ENCODE measurements at places on chromosomes 16 and 17.

DNA sequence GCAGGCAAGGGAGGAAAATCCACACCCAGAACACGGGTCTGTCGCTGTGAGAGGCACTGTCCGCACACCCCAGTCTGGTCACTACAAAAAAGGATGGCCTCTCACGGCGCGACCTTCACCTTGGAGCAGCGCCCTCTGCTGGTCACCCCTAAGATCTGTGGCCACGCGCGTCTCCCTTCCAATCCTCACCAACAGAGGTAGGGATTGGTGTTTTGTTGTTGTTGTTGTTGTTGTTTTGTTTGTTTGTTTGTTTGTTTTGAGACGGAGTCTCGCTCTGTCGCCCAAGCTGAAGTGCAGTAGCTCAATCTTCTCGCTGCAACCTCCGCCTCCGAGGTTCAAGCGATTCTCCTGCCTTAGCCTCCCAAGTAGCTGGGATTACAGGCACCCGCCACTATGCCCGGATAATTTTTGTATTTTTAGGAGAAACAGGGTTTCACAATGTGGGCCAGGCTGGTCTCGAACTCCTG, 15.0 kb upstream of the C17orf58 start:
- peak; percentile 23 for DNase-seq

- no peak for DNase-seq
Measured at GRCh38 chr16:1509307-1510221, 16.4 kb downstream of the TELO2 start.

DNA sequence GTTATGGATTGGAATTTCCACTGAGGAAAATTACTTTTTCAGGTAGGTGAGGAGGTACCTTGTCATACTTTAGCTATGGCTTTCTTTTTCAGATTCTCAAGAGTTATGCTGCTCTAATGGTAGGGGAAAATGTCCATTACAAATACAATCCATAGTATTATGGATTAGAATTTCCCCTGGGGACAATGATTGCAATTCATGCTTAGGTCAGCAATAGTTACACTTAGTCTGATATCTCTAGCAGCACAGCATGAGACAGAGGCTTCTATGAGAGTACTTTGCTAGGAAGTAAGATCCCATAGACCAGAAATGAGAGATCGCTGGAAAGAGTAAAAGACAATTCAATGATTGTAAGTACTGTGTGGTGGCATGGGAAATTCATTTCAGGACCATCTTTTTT, 949.5 kb upstream of the CDH8 start:
- no peak for DNase-seq

DNA sequence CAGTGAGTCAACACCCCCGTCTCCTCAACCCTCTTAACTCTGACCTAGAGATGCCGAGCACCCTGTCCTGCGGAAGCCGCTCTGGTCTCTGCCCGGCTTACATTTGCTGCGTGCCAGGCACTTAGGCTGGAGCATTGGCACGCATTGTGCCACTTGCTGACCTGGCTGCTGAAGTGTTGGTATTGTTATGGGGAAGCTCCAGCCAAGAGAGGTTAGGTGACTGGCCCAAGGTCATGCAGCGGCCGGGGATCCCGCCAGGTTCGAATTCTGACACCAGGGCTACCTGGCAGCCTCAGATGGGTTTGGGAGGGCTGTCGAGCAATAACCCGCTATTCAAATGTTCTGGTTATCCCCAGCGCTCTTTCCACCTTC, 5.0 kb upstream of the HSD17B1 start:
- no peak for DNase-seq

GRCh38 chr17:14803826-14804225, 461.3 kb downstream of the PMP22 start:
- DNase-seq, result no peak

GRCh38 chr16:23959072-23959751, 123.4 kb downstream of the PRKCB start:
- no peak for DNase-seq

DNA sequence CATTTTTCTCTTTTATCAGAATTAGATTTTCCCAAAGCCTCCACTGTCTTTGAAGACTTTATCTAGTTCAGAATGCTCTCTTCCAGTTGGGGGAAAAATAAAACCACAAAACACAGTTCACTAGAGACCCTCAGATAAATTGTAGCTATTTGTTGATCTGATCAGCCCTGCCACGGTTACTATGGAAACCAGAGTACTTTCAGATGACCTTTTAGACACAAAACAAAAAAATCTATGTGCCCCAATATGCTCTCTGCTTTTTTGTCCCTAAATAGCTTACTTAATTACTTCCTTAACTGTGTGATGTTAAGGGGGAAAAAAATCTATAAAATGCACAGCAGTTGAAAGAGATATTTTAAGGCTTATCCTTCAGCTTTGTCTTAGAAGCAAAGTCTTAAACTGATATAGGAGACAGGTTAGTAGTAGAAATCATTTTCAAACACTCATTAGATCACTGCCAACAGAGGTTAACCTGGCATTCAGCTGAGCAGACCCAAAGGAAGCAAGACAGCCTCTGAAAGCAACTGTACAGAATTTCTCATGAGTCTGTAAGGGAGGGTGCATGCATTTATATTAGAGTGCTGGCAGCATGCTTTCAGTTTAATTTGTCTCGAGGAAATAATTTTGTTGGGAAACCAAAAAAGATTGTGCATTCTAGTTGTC, 129.9 kb upstream of the CACNG5 start:
- no peak for DNase-seq

DNA sequence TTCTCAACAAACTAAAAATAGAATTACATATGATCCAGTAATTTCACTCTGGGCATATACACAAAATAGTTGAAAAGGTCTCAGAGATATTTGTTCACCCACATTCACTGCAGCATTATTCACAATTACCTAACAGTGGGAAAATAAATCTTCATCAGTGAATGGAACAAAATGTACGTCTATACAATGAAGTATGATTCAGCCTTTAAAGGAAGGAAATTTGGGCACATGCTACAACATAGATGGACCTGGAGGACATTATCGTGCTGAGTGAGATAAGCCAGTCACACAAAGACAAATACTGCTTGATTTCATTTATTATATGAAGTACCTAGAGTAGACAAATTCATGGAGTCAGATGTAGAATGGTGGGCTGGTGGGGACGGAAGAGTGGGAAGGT, 47.0 kb downstream of the MFSD11 start:
- DNase-seq, result no peak

DNA sequence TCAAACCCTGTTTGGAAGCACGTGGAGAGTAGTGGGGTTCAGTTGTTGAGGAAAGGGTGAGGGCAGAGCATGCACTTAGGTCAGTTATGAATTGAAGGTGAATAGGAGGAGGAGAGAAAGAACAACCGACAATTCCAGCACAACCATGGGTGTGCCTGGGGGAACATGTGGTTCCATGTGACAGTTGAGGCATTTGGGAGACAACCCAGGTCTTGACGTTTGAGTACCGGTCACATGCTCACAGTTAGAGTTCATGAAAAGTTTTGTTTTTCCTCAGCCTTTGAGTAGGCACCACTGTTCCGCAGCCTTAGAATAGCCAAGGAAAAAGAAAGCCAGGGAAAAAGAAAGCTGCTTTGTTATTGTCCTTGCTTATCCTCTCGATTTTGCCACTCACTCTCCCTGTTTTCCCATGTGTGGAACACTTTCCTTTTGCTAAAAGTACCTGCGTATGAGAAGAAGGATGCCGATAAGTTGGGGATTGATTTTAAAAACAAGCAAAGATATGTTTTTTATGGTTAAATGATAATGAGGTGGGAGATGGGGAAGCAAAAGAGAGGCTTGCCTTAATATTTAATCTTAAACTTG, 25.6 kb upstream of the ABCC11 start:
- DNase-seq, result no peak

DNA sequence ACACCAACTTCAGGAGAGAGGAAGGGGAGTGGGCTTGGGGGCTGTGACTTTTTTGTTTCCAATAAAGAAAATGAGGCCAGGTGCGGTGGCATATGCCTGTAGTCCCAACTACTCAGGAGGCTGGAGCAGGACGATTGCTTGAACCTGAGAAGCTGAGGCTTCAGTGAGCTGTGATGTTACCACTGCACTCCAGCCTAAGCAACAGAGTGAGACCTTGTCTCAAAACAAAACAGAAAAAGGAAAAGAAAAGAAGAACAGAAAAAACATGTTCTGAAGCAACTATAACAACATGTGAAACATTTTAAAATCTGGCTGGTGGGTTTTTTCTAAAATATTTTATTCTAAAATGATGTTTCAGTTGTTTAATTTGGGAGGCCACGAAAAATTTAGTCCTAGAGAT, 554.0 kb upstream of the ZFHX3 start:
- no peak for DNase-seq

DNA sequence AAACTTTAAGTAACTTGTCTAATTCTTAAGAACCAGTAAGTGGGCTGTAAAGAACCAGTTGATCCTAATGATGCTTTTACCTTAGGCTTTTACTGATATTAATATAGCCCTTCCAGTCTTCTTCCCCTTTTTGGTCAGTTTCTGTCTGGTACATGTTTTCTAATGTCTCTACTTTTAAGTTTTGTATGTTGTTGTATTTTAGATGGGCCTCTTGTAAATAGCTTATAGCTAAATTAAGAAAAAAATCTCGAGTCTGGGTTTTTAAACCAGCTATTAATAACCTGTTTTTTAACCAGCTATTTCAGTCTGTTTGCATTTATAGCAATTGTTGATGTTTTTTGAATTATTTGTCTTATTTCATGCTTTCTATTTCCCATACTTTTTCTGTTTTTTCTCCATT, 79.0 kb downstream of the PITPNC1 start:
- no peak for DNase-seq

DNA sequence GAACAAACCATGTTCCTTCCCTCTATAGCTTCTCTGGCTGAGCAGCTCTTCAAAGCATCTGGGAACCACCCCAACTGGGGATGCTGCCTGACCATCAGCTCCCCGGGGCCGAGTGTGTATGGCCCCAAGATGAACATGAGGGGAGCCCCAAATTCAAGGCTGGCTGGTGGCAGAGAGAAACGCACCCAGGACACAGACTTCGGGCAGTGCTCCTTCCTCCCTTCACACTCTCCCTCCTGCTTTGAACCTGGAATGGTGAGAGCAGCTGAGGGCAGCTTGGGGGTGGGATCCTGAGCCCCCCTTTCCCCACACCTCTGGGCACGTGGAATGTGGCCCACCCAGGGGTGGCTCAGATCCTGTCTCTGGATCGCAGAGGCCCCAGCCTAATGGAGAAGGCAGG, 17.2 kb downstream of the TLE7 start:
- no peak for DNase-seq

DNA sequence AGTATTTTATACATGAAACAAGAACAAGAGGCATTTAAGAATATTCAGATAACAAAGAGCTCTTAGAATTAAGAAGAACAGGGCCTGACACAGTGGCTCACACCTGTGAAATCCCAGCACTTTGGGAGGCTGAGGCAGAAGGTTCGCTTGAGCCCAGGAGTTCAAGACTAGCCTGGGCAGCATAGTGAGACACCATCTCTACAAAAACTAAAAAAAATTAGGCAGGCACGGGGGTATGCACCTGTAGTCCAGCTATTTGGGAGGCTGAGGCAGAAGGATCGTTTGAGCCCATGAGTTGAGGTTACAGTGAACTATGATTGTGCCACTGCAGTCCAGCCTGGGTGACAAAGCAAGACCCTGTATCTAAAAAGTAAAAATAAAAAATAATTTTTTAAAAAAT, 12.5 kb upstream of the BRIP1 start:
- DNase-seq, result no peak

GRCh38 chr16:25419681-25420080, 162.0 kb upstream of the ZKSCAN2 start:
- no peak for DNase-seq

DNA sequence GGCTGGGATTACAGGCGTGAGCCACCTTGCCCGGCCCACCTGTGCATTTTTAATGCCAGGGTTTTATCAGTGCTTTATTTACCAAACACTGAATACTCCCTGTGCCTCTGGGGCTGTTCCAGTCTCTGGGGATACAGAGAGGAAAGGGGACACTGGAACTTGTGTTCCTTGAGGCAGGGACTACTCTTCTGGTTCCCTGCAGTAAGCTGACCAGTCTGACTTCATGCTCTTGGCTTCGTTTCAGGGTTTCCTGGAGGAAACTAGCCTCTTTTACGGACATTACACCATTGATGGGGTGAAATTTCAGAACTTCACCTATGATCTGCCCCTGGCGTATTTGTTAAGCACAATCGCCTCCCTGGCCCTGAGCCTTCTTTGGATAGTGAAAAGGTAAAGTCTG, 37.4 kb upstream of the COQ7 start:
- no peak for DNase-seq

DNA sequence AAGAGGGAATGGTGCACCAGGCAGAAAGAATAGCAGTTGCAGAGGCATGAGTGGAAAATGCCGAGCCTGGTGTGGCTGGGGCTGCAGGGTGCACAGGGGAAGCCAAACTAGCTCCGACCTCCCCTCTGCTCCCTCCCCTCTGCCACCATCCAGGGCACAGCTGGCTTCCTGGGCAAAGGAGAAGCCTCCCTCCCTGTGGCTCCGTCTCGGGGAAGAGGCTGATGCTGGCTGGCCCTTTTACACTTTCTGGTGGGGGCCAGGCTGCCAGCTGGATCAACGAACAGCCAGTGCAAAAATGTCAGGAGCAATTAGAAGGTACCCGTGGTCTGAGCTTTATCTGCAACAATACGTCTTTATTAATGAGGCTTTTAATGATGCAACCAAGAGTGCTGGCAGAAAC, 37.1 kb upstream of the KCNJ12 start:
- no peak for DNase-seq

DNA sequence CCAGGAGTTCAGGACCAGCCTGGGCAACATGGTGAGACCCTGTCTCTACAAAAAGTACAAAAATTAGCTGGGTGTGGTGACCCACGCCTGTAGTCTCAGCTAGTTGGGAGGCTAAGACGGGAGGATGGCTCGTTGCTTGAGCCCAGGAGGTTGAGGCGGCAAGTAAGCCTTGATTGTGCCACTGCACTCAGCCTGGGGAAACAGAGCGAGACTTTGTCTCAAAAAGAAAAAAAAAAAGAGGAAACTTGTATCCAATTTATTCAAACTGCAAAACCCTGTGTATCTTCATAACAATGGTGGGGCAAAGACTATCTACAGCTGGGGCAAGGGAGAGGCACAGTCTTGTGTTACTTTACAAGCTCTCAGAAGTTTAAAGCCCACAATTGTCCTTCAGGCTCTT, 21.5 kb downstream of the GRB7 start:
- DNase-seq, result no peak
